ENCODE measurements at places on chromosomes 6 and 20.

GRCh38 chr6:148866657-148867268 lies 119.9 kb downstream of the UST start:
- DNase-seq = no peak

DNA sequence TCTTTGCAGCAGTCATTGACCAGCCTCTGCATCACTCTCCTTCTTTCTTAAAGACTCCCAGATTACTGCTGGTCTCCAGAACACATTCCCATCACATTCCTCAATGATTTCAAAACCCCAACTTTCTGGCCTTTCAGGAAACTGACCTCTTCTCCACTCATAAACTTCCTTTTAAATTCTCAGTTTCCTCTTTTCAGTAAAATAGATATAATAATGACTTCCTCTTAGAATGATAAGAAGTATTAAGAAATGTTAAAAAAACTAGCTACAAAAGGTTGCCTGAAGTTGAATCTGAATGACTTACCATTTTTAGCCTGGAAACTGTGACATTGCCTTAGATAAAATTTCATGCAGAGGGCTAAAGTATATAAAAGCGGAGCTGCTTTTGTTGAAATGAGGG lies 239.3 kb downstream of the OGFRL1 start:
- DNase-seq = no peak

DNA sequence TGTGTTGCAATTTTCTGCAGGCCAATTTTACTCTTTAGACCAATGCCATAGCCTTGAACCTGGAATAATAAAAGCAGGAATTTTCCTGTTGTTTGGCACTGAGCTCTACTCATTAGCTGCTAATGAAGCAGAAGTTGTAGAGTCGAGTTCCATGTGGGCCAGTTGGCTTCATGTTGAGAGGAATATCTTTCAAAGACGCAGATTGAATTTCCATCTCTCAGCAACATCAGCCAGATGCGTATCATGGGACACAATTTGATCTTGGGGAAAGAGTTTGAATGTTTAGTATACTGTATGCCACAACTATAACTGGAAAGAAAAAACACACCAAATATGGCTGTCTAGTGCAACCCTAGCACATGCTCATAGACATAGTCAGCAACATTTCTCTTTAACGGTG lies 259.6 kb downstream of the BCKDHB start:
- no peak for DNase-seq

DNA sequence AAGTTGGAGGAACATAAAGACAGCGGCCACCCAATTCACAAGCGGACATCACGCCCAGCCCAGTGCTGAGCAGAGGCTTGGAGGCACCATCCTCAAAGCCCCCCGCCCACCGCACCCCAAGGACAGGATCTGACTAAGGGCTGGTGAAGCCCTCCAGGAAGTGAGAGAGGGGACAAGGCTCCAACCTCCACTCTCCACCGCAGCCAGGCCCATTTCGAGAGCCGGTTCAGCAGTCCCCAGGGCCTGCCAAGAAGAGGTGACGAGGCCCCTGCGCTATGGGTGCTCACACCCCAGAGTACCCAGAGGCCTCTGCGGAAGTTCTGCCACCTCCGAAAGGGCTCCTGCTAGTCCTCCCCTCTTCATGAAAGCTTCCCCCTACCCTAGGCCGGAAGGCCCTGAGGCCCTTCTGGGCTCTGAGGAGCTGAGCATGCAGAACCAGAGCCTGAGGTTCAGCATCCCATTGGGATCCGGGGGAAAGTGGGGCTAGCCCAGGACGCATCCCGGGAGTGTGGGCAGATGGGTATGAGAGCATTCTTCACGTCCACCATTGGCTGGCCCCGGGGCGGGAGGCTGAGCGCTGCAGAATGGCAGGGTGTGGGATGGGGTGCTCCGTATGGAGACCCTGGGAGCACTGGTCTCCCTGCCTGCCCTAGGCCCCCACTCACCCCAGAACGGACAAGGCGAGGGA lies 2.5 kb downstream of the GRM4 start:
- no peak for DNase-seq

Measured in RCC 7860 (cell line).